Activated CD4-positive, alpha-beta T cell treated with anti-CD3 and anti-CD28 coated beads, Interleukin-2, amount 10 ng/mL, durations not matched to agents 24 days and 14 days (primary cell): ENCODE measurements at places on chromosomes 12 and 14. TPM values are rescaled to one million over a fixed set of nuclear protein-coding genes. Genes with fewer than 3 reads are reported as not detected.

GPR68 gene
- total RNA-seq: 4.6 and 4.9 TPM in 2 replicates

SIX6 gene
- total RNA-seq: not detected in 2 replicates

POTEG gene
- total RNA-seq: not detected in 2 replicates

TEX52 gene
- 0.17 TPM in 1 of 2 replicates, not detected in the other for total RNA-seq

RBM23 gene
- 82.7 and 90.2 TPM in 2 replicates for total RNA-seq

FAM181A gene
- not detected in 2 replicates for total RNA-seq

HCAR3 gene
- 0.45 and 0.84 TPM in 2 replicates for total RNA-seq

RPS6KL1 gene
- 7.0 and 9.6 TPM in 2 replicates for total RNA-seq

SPRYD4 gene
- total RNA-seq: 5.2 and 5.5 TPM in 2 replicates

DCAF4 gene
- total RNA-seq: 20.2 and 21.6 TPM in 2 replicates

GRCh38 chr12:95318071-95318545 lies 100.5 kb downstream of the VEZT start:
- DNase-seq: no peak

DNA sequence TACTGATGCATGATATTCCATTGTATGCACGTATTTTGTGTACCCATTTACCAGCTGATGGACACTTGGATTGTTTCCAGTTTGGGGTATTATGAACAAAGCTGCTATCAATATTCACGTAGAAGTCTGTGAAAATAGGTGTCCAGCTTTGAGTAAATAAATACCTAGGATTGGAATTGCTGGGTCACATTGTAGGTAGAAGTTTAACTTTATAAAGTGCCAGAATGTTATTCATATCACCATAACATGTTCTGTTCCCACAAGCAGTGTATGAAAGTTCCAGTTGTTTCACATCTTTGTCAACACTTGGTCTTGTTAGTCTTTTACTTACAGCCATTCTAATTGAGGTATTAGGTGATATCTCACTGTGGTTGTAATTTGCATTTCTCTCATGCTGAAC lies 108.0 kb upstream of the METAP2 start:
- no peak for DNase-seq

DNA sequence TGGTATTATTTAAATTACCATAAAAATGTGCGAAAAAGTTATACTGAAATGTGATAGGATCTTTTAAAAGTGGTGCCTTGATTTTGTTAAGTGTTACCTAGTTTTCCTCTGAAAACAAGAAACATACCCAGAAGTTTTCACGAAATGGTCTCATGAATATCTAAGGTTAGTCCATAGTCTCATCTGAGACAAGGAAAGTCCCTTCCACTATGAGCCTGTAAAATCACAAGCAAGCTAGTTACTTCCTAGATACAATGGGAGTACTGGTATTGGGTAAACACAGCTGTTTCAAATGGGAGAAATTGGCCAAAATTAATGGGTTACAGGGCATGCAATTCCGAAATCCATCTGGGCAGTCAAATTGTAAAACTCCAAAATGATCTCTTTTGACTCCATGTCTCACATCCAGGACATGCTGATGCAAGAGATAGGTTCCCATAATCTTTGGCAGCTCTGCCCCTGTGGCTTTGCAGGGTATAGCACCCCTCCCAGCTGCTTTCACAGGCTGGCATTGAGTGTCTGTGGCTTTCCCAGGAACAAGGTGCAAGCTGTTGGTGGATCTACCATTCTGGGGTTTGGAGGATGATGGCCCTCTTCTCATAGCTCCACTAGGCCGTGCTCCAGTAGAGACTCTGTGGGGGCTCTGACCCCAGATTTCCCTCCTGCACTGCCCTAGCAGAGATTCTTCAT lies 271.4 kb downstream of the NAV3 start:
- no peak for DNase-seq

DNA sequence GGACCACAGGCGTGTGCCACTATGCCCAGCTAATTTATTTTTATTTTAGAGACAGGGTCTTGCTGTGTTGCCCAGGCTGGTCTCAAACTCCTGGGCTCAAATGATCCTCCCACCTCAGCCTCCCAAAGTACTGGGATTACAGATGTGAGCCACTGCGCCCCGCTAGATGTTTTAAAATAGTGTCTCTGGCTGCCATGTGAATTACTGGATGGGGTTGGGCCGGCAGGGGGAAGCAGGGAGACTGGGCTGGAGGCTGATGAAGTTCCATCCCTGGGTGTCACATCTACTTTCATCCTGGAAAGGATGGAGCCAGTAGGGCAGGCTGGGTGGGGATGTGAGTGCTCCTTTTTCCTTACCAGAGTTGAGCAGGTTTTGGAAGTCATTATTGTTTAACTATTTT lies 46.1 kb downstream of the DNAH10 start:
- DNase-seq: no peak

GRCh38 chr12:81542065-81543010 lies 216.8 kb downstream of the PPFIA2 start:
- no peak for DNase-seq

DNA sequence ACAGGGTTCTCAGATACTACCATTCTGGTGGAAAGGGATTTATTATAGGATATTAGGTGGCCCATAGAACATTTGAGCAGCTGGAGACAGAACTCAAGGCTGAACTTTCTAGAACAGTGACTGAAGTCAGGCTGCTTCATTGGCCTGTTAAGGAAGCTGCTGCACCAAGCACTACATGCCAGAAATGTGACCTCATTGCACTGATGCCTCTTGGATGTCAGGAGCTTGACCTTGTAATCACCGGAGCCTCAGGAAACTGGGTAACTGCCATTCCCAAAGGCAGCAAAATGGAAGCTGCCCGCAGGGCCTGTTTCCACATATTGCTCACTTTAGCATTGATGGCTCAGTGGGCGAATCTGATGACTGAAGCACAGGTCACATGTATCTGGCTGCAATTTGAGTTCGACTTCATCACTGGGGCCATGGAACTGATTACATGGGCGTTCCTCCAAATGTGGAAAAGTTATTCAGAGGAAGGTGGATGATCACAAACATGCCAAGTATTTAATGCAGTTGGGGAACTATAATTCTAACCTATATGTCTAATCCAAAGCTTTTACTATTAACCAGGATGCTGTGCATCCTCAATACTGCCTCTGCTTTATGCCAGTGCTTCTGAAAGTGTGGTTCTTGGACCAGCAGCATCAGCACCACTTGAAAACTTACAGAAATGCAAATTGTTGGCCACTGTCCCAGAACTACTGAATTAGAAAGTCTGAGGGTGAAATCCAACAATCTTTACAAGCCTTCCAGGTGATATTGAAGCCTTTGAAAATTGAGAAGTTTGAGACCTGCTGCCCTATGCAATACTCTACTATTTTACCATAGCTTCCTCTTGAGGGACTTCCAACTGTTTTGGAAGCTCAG lies 337.2 kb upstream of the NAV3 start:
- no peak for DNase-seq

DNA sequence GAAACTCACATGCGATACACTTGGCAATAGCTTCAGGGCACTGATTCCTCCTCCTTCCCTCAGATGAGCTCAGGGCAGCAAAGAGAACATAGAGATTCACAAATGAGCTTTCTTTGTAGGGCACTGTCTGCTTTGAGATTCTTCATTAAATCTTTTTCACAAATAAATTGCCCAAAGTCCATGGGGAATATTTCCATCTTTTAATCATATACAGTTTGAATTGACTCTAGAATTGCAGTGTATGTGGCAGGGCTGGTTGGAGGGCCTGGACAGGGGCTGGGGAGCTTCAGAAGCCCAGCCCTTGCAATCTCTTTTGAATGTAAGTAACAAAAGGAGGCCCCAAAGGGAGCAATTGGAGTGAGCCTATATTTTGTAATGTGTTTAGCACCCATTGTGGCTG lies 197.5 kb downstream of the NOVA1 start:
- DNase-seq: no peak
